Esophagus squamous epithelium (tissue), 5 donors: ENCODE measurements at places on chromosomes 13 and 19.

DNA sequence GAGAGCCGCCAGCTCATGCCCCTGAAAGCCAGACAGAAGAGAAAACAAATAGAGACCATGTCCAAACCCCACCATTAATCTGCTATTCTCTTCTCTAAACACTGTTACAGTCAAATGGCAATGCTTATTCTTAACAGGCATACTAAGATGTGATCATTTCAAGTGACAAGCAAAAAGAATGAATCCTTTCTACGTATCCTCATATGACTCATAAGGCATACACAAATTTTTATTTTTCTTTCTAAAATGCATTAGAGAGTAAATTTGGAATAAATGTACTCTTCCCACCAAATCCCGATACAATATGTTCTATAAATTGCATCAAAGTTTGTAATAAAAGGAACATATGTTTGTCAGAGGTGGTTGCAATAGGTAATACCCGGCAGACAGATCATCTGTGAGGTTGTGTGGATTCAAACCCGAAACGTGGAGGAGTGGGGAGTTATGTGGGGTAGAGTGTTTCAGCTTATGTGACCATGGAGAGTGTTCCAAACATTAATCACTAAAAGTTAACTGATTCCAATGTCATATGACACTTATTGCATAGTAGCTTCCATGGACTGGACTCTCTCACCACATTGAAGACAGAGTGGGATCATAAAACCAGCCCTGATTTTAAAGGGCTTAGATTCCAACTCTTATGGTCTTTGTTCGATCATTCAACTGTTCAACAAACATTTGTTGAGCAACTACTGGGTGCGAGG, 213.1 kb downstream of the DCLK1 start:
- peaks cover 8% of the 10 kb centered on the region for H3K4me1 ChIP-seq
- no peaks in the 10 kb centered on the region for H3K27me3 ChIP-seq
- H3K36me3 ChIP-seq: no peaks in the 10 kb centered on the region
- H3K27ac ChIP-seq: no peak overlapping the region
- DNase-seq: no peak

GRCh38 chr13:101512650-101513049, 60.2 kb downstream of the ITGBL1 start:
- no peaks in the 10 kb centered on the region for H3K27me3 ChIP-seq
- no peaks in the 10 kb centered on the region for H3K36me3 ChIP-seq
- H3K4me3 ChIP-seq: no peak overlapping the region
- no peaks in the 10 kb centered on the region for H3K4me1 ChIP-seq

DNA sequence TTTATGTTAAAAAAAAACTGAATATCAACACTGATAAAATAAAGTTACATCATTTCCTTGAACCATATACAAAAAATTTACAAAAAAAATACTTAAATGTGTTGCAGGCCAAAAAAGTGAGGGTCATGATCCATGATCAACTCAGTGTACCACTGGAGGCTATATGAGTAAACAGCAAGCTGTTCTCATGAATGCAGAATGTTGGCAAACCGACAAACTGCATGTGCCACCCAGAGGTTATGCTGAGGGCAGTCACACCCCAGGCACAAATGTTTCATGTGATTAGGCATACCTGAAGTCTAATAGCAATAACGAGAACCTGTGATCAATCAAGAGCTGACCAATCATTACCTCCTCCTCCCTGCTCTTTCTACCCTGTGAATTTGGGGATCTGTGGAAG, 91.9 kb downstream of the ZNF431 start:
- DNase-seq: no peak
- H3K27me3 ChIP-seq: no peaks in the 10 kb centered on the region
- no peaks in the 10 kb centered on the region for H3K4me1 ChIP-seq
- H3K27ac ChIP-seq: no peak overlapping the region
- no peak overlapping the region for H3K4me3 ChIP-seq
- H3K36me3 ChIP-seq: no peaks in the 10 kb centered on the region

GRCh38 chr13:33202644-33203169, 82.8 kb downstream of the STARD13 start:
- H3K27me3 ChIP-seq: no peaks in the 10 kb centered on the region
- H3K4me1 ChIP-seq: peaks cover 10% of the 10 kb centered on the region
- H3K4me3 ChIP-seq: no peak overlapping the region
- no peaks in the 10 kb centered on the region for H3K36me3 ChIP-seq
- H3K27ac ChIP-seq: no peak overlapping the region

DNA sequence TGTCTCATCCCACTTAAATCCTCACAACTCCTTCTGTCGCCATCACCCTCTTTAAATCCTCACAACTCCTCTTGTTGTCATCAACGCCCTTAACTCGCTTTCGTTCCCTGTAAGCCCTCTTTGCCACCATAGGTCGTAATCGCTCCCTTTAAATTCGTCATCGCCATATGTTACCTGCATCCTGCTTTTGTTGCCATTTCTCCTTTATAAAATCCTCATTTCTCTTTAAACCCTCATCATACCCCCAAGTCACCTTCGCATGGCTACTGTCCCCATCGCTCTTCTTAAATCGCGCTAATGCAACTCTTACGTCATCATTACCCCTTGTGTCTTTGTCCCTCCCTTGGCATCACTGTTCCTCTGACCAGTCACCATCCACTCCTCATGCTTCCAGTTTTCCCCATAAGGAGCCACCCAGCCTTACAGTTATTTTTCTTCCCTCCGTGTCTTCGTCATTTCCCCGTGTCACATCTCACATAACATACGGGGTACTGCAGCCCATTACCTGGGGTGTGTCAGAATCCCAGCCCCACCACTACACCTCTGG, 539 bp downstream of the PLD3 start:
- H3K4me1 ChIP-seq: peaks cover 14% of the 10 kb centered on the region
- DNase-seq: no peak
- H3K27ac ChIP-seq: peak overlapping the region; percentile 81
- peak overlapping the region; percentile 90 for H3K4me3 ChIP-seq
- H3K27me3 ChIP-seq: no peaks in the 10 kb centered on the region

- H3K4me1 ChIP-seq: no peaks in the 10 kb centered on the region
- no peak overlapping the region for H3K27ac ChIP-seq
- no peaks in the 10 kb centered on the region for H3K36me3 ChIP-seq
- no peak overlapping the region for H3K4me3 ChIP-seq
- no peaks in the 10 kb centered on the region for H3K27me3 ChIP-seq
Observed at GRCh38 chr13:93758575-93758974, 532.0 kb downstream of the GPC6 start.

DNA sequence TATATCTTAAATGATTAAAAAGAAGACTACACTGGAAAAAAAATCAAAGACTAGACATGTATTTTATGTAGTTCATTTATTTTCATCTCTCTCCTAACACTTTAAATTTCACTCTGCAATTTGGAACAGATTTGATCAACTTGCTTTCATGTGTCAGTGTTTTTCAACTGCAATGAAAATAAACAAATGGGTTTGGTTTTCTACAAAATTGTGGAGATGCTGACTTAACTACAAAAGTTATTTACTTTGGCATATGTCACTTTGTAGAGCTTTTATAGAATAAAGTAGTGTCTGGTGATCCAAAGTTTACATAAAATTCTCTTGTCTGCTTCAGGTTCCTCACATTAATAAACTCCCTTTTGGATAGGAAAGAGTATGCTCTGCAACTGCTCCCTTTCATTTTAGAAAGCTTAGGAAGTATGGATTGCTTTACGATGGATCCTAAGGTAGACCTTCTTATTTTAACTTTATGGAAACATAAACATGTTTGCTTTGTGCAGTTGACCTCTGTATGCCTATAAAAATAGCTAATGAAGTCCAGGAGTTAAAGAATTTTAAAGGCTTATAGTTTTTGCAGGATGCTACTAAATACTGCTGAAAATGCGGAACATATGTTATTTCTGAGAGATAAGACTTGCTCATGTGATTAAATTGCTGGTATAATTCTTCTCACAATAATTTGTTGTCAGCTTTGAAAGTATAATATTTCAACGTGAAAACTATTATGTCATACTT, 815.9 kb downstream of the PCDH9 start:
- no peaks in the 10 kb centered on the region for H3K4me1 ChIP-seq
- H3K4me3 ChIP-seq: no peak overlapping the region
- H3K36me3 ChIP-seq: no peaks in the 10 kb centered on the region
- H3K27ac ChIP-seq: no peak overlapping the region

DNA sequence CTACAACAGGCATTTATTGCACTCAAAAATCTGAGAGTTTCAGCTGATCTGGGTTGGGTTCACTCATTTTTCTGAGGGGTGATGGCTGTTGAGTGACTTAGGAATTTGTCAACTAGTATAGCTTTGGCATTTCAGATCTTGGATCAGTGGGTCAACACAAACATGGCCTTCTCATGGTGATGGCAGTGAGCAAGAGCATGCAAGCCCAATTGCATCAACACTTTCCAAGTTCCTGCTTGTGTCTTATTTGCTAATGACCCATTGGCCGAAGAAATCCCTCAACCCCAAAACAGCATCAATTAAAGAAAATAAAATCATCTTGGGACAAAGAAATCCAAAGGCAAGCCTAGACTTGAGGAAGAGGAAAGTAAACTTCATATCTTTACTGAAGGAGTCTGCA, 23.9 kb upstream of the MYCBP2 start:
- H3K36me3 ChIP-seq: no peaks in the 10 kb centered on the region
- no peaks in the 10 kb centered on the region for H3K27me3 ChIP-seq
- no peak overlapping the region for H3K4me3 ChIP-seq
- H3K27ac ChIP-seq: peak overlapping the region; percentile 69

- no peak for DNase-seq
- no peaks in the 10 kb centered on the region for H3K4me1 ChIP-seq
- no peak overlapping the region for H3K4me3 ChIP-seq
- H3K36me3 ChIP-seq: no peaks in the 10 kb centered on the region
- H3K27me3 ChIP-seq: no peaks in the 10 kb centered on the region
Observed at GRCh38 chr13:86862137-86862536, 809.0 kb upstream of the SLITRK5 start.

- H3K4me3 ChIP-seq: peak overlapping the region; percentile 48
- H3K36me3 ChIP-seq: no peaks in the 10 kb centered on the region
- H3K27me3 ChIP-seq: no peaks in the 10 kb centered on the region
- H3K4me1 ChIP-seq: peaks cover 42% of the 10 kb centered on the region
- peak overlapping the region; percentile 0 for H3K27ac ChIP-seq
Observed at GRCh38 chr13:95641291-95642027, 3.0 kb downstream of the DZIP1 start.

DNA sequence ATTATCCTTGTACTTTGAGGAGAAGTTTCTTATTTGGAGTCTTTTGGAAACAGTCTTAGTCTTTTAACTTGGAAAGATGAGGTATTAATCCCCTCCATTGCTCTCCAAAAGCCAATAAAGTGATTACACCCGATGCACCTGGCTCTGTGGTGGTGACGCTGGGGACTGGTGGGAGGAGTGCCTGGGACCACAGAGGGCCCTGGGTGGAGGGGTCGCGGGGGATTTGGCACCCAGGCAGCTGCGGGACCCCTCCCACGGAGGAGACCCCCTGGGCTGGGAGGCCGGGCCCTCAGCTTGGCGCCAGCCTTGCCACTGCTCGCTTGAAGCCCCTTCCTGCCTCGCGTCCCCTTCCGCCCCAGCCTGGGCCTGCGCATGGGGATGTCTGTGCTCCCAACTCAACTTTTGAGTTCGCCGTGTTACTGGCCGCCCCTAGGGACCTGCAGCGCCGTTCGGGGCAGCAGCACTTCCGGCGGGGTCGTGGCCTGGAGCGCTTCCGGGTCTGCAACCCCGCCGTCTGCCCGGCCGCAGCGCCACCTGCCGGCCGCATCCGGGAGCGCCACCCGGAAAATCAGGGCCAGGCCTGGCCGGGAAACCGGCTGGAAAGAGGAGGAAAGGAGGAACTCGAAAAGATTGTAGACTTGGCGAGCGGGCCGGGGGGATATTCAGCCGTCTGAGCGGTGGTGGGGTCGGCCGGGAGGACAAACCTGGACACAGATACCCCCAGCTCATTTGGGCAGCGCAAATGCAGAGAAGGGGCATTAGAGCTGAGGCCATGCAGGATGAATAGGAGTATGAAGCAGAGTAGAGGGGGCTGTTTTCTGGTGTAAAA, 8.4 kb downstream of the PEAK3 start:
- H3K4me1 ChIP-seq: peaks cover 65% of the 10 kb centered on the region
- no peaks in the 10 kb centered on the region for H3K27me3 ChIP-seq

DNA sequence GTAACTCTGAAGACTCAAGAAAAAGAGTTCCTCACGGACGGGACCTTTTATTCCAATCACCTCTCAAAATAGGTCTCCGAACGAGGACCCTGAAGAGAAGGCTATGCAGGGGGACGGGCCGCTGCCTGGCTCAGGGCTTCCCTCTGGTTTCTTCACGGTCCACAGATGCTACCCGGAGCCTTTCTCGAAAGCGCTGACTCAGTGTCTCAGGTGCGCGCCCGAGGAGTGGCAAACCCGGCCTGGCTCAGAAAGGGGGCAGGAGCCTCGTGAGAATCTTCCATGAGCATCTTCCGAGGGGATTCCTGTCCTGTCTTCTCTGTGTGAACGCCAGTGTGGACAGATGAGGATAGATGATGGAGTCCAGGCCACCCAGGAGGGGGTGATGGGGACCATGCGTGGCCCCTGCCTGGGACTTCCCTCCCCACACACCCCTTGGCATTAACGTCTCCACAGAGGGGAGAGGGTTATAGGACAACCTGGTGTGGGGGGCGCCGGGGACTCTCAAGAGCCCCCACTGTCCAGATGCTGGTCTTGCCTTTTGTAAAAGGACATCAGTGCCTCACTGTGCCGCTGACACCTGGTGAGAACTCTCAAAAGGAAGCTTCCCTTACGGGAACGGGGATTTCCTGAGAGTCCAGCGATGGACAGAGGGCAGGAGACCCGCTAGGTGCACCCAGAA, 16.5 kb downstream of the LSM4 start:
- H3K27ac ChIP-seq: peak overlapping the region; percentile 95
- H3K4me1 ChIP-seq: peaks cover 61% of the 10 kb centered on the region
- H3K4me3 ChIP-seq: no peak overlapping the region
- no peaks in the 10 kb centered on the region for H3K27me3 ChIP-seq
- H3K36me3 ChIP-seq: peaks cover 42% of the 10 kb centered on the region

DNA sequence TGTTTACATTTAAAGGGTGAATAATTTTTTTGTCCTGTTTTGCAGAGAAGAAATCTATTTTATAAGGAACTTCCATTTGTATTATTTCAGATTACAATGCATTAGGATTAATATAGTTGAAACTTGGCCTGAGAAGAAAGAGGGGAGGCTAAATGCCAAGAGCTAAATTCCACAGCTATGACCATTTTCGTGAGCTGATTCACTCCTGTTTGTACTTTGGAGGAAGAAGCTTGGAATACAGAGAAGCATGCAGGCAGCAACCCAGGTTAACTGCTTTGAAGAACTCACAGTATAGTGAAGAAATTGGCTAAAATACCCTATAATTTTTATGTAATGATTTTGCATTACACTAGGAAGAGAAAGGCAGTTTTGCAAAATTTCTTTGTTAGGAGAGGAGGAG, 309.4 kb upstream of the KLF12 start:
- H3K27me3 ChIP-seq: no peaks in the 10 kb centered on the region
- no peaks in the 10 kb centered on the region for H3K36me3 ChIP-seq
- H3K4me3 ChIP-seq: no peak overlapping the region
- H3K27ac ChIP-seq: no peak overlapping the region

DNA sequence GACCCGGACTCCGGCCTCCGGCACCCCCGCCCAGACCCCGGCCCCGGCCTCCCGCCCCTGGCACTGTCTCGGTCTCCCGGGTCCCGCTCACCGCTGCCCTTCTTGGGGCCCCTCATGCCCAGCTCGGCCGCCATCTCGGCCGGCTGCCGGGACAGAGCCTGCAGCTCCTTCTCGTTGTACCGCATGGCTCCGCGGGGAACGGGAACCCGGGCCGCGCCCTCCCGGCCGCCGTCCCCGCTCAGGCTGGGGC, 140 bp downstream of the PLEKHJ1 start:
- H3K4me1 ChIP-seq: peaks cover 86% of the 10 kb centered on the region
- H3K36me3 ChIP-seq: peaks cover 39% of the 10 kb centered on the region
- H3K27ac ChIP-seq: peak overlapping the region; percentile 99

- no peak for DNase-seq
- no peak overlapping the region for H3K27ac ChIP-seq
- no peaks in the 10 kb centered on the region for H3K27me3 ChIP-seq
- H3K36me3 ChIP-seq: no peaks in the 10 kb centered on the region
Observed at GRCh38 chr13:102721800-102722231, 27.0 kb upstream of the METTL21C start.
